Stimulated activated CD4-positive, alpha-beta T cell treated with anti-CD3 and anti-CD28 coated beads, TNF-alpha, amount 100 ng/mL, for 4 hours (primary cell): ENCODE measurements at places on chromosomes 7 and 10.

GRCh38 chr10:1194161-1194560 is 138.0 kb downstream of the WDR37 start:
- no peak for DNase-seq

DNA sequence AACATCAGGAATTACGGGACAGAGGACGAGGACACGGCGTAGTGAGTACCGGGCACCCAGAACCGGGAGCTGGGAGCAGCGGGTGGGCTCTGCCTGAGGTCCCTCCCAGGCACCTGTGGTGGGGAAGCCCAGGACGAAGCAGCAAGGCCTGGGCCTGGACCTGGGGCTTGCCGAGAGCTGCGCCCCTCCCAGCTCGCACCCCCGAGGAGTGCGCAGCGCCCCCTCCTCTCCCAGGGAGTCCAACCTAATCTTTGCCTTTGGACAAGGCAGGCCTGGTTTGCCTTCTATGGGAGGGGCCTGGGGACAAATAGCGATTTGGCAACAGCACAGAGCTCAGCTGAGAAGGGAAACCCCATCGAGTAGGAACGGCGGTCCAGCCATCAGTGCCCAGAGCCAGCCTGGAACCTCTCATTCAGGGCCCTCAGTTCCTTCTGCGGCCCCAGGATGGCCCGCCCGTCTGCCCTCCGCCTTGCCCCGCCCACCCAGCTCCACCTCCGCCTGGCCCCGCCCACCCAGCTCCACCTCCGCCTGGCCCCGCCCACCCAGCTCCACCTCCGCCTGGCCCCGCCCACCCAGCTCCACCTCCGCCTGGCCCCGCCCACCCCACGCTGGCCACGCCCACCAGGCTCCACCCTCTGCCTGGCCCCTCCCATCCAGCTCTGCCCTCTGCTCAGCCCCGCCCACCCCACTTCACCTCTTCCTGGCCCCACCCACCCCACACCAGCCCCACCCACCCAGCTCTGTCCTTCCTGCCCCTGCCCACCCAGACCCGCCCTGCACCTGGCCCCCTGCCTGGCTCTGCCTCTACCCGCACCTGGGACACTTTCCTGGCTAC is 32.5 kb upstream of the KNDC1 start:
- DNase-seq: peak; percentile 9

GRCh38 chr10:12710594-12711349 is 290.7 kb downstream of the CCDC3 start:
- DNase-seq: peak; percentile 48

GRCh38 chr10:88901206-88901983 is 21.4 kb downstream of the STAMBPL1 start:
- no peak for DNase-seq

DNA sequence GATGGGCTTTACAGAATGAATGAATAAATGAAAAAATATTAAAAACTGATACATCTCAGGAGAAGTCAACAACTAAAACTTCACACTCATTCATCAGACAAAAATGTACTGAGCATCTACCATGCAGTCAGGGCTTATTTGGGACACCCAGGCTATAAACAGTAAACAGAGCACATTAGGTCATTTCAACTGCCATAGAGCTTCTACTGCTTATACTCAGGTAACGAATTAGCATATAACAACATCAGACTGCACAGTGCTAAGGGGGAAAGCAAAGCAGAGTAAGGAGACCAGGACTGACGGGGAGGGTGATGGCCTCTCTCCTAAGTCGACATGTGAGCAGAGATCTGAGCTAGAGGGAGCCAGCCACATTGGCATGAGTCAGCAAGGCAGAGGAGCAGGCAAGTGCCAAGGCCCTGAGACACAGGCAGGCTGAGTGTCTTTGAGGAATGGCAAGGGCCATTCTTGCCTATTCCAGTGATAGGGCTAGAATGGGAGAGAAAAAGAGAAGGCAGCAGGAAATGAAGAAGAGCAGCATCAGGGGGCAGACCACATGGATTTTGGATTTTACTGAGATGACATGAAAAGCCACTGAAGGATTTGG is 528.9 kb downstream of the PARD3 start:
- DNase-seq: no peak

- DNase-seq: no peak
Observed at GRCh38 chr7:131047651-131048304, 279.9 kb upstream of the MKLN1 start.

DNA sequence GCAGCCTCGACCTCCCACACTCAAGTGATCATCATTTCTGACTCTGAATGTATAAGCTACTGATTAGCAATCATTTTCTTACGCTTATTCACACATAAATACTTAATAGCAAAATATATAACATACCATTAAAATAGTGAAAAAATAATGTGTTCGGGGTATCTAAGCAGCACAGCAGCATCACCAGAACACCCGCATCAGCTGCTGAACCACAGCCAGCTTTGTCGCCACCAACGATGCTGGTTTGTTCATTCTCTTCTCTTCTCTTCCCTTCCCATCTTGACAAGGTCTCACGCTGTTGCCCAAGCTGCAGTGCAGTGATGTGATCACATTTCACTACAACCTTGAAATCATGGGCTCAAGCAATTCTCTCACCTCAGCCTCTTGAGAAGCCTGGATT is 425.1 kb upstream of the LRGUK start:
- no peak for DNase-seq

DNA sequence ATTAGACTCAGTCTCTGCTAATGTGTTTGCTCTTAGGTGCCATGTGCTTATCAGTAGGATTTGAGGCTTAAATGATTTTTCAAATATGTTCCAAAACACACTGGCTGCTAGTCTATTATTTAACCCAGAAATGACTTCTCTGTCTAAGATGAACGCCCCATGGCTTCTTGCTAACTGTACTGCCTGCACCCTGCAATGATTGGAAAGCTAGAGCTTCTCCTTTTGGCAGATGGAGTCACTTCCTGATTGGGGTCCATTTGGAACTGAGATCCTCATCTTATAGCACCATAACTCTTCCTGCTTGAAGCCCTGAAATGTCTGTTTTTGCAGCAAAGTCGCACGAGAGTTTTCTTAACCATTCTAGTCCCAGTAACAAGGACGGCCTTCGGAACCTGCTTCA is 186.5 kb upstream of the ADO start:
- DNase-seq: no peak

DNA sequence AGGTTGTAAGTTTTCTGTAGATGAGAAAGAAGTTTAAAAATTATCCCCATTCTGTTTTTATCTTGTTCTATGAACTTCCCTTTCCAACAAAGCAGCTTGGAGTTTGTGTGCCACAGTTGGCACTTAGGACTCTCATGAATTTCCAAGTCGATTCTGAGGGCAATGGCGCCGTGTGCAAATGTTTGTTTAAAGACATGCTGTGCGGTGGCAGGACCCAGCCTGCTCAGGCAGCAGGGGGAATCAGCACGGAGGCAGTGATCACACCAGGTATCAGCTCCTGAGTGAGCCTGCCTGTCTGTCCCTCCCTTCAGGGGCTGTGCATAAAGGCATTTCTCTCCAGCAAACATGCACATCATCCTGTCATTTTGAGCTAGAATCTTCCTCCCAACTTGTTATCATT is 109.8 kb upstream of the WDR11 start:
- DNase-seq: no peak

DNA sequence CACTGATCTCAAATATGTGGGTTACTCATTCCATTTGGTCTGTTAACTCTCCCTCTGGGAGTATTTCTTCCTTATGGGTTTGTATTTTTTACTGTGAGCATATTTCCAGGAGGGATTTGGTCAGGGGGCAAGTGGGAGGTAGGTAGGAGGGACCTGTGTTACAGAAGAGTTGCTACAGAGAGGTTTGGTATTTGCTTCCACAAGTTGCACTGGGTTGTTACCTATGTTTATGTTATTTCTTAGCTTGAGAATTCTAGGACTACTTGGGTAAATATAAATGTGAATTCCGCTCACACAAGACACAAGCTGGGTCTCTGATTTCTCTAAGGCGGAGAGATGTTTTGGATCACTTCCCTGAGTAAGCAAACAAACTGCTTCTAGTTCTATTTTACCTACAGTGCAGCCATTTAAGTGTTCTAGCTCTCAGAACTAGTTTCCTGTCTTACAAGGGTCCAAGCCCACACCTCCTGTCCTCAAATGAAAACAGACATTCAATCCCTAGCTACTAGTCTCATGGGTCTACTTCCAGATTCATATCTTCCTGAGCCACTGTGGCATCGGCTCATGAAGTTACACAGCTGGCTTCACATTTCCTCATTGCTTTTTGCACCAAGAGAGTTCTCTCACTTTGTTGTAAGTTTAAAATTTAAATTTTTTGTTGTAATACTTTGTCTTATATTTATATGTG is 75.4 kb upstream of the PPP1R3C start:
- no peak for DNase-seq

- DNase-seq: no peak
Observed at GRCh38 chr10:2619472-2619871, 447.9 kb upstream of the PFKP start.

DNA sequence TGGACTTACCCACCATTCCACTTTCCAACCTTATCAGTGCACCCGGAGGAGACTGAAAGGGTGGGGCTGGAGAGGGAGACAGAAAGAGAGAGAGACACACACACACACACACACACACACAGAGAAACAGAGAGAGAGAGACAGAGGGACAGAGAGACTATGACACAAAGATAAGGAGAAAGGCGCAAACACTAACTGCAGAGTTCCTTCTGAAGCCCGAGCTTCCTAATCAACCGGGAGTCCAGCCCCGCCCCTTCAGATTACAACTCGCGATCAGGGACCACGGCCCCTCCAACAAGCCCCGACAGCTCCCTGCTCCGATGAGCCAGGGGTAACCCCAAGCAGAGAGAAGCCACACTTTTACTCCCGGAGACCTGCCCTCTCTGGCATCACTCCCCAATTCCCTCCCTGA is 499 bp downstream of the GAL3ST4 start:
- no peak for DNase-seq

DNA sequence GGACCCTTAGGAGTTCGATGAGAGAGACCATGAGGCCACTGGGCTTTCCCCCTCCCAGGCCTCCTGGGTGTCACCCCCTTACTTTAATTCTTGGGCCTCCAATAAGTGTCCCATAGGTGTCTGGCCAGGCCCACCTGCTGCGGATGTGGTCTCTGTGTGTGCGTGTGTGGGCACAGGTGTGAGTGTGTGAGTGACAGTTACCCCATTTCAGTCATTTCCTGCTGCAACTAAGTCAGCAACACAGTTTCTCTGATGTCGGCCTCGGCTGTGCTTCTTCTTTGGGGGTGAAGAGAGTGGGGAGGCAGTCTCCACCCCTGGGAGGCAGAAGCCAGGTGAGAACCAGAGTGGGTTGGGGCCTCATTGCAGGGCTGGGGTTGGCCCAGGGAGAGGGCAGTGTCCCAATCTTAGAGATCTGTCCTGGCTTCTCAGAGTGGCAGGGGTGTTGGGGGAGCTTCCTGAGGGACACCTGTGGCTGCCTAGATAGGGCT is 1.5 kb downstream of the PVRIG start:
- DNase-seq: peak; percentile 66

- no peak for DNase-seq
Observed at GRCh38 chr10:125661941-125662515, 20.9 kb downstream of the TEX36 start.

DNA sequence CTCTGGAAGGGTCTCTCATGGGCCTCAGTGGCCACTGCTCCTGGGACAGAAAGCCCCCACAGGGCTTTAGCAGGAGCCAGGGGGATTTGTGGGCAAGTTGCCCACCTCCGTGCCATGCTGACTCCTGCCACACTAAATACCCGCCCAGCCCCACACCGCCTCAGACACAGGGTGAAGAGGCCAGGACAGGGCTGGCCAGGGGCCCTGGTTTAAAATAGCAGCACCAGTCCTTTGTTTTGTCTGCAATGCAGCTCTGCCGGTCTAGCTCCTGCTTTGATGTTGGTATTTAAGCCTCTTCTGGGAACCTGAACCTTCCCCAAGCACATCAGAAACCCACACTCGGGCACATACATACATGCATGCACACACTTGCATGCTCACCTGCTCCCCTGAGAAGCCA is 14.4 kb upstream of the TNRC18 start:
- no peak for DNase-seq

DNA sequence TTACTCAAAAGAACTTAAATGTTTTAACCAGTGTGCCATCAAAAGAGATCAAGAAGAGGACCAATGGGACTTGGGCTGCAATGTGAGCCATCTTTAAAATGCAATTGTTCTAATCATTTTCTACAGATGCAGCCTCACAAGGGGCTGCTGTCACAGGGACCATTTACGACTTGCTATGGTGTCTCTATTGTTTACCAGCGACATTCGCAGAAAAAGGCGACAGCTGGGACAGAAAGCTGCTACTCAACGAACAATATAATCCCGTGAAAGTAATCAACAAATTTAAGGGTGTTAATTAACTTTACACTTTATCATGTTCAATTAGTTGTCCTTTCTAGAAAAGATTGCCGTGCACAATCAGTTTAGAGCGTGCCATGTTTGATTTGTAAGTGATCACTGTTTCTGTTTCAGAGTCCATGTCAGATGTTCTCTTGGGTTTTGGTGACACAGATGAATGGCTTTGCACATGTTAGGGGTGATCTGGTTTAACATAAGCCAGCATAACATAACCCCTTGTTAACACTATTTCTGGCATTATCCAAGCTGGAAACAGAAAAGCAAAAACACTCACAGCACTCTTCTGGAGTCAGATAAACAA is 110.8 kb downstream of the HIBADH start:
- DNase-seq: no peak

- peak; percentile 69 for DNase-seq
Observed at GRCh38 chr10:72274730-72275350, 1.1 kb downstream of the DDIT4 start.

DNA sequence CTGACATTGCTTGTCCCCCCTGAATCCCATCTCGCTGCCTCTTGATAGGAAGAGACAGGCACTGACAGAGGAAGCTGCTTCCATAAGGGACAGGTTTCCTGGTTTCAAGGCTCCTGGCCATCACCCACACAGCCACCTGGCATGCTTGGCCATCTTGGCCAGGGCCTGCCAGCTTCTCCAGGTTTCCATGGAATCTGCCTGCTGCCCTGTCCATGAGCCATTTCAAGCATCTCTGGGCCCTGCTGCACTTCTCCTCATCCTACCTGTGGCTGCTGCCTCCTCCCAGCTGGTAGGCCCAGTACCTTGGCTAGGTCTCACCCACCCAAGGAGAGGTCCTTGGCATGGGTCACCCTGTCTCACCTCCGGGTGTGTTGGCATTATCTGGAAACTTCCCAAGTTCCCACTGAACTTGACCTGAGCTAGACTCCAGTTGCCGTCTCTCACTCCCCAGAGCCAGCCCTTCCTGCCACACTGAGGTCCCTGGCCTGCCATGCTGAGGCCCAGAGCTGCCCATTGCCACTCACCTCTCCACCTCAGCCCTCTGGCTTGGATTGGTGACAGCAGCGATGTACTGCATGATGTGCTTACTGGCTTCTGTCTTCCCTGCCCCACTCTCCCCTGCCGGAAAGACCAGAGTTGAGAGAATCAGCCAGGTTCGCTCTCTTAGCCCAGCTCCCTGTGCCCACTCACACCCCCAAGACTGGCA is 2.6 kb downstream of the MYO1G start:
- no peak for DNase-seq
